ENCODE measurements at places on chromosomes 5 and 9. TPM values are rescaled to one million over a fixed set of nuclear protein-coding genes. Genes with fewer than 3 reads are reported as not detected.

GRCh38 chr9:11779971-11780370 is 913.2 kb upstream of the TYRP1 start:
- DNase-seq = no peak

- no peak for DNase-seq
Observed at GRCh38 chr5:33631786-33632185, 191.0 kb downstream of the TARS1 start.

DNA sequence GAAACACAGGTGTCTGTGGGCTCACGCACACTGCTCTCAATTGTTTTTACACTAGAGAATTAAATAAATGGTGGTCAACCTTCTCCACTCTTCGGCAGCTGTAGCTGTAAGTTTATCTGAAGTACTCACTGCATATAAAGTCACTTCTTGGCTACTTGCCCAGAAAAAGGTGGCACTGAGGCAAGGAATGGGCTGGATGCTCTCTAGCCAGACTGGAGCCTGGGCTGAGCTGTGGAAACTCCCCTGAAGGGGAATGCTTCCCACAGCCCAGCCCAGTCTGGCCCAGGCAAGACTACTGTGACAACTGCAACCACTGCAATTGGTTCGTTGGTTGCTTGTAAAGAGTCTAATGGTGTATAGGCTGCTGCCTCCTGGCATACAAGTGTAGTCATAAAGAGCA is 4.5 kb downstream of the LEAP2 start:
- DNase-seq = no peak

DNA sequence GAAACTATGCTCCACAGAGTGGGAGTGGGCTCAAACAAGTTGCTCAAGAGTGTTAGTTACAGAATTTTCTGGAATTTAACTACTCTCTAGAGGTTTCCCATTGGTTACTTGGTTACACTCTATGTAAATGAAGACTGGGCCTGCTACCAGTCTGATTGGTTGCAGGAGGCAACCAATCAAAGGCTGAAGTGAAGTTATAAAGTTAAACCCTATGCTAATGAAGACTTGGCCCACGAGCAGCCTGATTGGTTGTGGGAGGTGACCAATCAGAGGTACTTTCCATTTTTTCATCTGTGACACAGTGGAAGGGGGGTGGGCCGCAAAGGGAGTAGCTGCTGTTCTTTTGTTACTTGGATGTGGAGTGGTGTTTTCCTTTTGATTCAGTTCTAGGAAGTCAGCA is 69.4 kb downstream of the CACNA1B start:
- DNase-seq = no peak

- no peak for DNase-seq
Observed at GRCh38 chr5:38532165-38532669, 24.2 kb downstream of the LIFR start.

DNA sequence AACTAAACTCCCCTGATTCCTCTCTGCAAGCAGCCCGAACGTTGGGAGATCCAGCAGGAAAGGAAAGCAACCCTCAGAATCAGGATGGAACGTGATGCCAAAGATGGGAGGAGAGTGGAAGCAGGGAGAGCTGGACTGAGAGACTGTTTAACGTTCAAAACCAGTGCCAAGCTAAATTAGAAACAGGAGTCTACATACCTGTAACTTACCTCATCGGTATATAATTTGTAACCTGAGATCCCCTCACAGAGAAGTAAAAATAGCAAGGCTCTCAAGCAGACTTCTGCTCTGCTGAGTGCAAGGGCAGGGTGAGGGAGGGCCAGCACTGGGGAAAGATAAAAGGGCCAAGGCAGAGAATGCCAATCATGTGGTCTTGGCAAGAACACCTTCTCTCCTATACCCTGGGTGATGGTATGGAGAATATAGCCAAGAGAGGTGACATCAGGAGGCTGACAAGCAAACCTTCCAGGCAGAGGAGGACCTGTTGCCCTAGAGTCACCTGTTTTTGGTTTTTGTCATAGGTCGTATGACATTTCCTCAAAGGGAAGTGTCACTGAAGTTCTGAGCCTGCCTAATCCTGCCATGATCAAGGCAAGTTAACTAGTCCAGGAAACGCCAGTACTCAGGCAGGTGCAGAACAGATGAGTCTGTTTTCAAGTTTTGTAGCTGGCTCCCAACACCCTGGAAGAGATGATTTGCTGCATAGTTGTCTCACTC is 472.0 kb downstream of the NFIB start:
- DNase-seq = no peak

- DNase-seq = peak; percentile 95
Observed at GRCh38 chr5:138568061-138568824, 7.0 kb downstream of the HSPA9 start.

DNA sequence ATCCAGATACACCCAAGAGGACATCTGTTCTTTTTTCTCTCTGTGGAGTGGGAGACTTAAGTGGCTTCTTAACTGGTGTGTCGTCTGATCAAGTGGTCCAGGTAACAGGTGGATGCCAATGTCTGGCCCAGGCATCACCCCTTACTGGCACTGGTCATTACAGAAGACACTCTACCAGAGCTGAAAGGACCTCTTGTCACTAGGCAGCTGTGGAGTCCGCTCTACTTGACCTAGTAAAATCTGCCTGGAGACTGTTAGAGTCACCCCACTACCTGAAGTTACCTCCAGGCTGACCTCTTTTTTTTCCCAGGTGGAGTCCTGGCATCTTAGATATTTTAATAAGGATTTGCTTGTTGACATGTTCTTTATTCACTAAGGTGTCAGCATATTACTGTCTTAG is 22.5 kb downstream of the FXN start:
- no peak for DNase-seq

DNA sequence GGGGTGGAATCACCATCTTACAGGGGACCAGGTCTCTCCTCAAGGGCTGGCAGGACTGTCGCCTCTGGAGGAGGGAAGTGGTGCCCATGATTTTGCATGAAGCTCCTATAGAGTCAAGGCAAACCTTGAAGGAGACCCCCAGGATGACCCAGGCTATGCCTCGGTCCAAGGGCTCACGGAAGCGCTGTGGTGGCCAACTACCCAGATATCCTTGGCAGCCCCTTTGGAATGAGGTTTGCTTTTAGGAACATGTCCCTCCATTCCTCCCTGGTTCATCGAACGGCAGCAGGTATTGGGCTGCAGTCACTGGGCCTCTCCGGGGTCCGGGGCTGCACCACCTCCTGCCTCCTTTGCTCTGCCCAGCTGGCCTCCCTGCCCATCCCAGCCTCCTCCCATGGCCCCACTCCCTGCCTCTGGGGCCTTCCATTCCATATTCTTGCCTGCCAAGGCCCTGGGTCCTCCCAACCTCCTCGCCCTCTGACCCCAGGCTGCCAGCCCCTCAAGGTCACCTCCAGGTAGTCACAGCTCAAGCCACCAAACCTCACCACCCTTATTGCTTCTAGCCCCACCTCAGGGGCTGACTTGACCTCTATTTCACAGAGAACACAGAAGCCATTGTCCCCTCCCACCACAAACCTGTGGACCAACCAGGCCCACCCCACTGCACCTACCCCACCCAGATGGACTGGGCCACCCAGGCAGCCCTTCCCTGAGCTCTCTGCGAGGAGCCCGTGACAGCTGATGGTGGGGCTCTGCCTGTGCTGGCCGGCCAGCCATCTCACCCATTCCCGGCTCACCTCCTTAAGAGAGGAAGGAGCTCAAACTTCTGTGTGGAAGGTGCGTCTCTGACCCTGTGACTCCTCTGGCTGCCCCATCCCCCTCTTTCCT is 3.6 kb upstream of the IL3 start:
- peak; percentile 44 for DNase-seq

DNA sequence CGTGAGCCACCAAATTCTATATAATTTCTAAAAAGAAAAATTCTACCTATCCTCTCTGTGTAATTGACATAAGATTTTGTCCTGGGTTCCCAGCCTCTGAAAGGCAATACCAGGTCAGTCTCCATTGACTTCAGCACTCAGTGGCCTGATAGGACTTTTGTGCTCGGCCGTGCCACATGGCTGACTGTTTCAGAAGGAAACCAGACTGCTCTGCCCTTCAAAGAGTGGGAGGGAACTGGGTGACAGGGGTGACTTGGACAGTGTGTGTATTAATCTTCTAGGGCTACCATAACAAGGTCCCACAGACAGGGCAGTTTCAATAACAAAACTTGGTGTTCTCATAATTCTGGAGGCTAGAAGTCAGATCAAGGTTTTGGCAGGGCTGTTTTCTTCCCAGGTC is 43.0 kb downstream of the ARHGAP26 start:
- DNase-seq = no peak

GRCh38 chr5:110413856-110414255 is 312.6 kb downstream of the TMEM232 start:
- no peak for DNase-seq

- no peak for DNase-seq
Observed at GRCh38 chr9:85038061-85038460, 368.5 kb downstream of the NTRK2 start.

DNA sequence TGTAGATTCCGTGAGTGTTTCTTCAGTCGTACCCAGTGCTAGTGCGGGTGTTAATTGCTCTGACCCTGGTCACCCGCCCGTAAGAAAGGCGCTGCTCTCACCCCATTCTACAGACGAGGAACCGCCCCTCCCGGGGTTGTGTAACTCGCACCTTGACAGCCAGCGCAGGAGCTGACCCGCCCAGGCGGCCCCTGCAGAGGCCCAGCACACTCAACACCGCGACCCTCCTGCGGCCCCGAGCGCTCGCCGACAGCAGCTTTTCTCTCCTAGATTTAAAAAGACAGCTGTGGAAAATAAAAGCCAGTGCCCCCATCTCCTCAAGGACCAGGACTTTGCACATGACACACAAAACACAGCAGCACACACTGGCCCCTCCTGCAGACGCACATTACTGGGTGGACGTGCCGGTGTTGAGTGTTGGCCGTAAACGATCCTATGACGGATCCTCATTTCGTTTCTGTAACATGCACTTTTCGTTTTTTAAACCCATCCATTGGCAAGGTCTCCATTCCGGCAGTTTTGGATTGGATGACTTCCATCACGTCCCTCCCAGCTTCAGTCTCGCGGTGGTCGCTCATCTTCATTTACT is 22.9 kb downstream of the OR2V2 start:
- DNase-seq = no peak

- no peak for DNase-seq
Observed at GRCh38 chr5:108145351-108145750, 236.5 kb downstream of the FBXL17 start.

GRCh38 chr5:151660616-151661495 is 25.9 kb downstream of the SPARC start:
- peak; percentile 80 for DNase-seq

GRCh38 chr9:27451207-27451797 is 72.8 kb upstream of the IFNK start:
- DNase-seq = no peak

DNA sequence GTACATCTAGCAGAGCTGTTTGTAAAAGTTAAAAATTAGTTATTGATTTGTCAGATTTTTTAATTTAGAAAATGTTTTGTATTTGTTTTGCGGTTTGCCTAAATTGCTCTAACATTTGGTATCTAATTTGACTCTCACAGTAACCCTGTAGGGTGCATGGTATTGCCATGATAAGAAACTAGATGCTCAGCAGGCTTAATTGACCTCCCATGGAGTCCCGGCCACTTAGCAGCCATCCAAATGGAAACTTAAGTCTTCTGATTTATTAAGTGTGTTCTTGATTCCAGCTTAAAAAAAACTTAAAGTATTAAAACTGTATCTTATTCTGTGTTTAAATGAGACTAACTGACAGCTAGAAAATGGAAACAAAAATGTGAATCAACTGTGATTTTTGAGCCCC is 54.5 kb downstream of the CAST start:
- DNase-seq = no peak

DNA sequence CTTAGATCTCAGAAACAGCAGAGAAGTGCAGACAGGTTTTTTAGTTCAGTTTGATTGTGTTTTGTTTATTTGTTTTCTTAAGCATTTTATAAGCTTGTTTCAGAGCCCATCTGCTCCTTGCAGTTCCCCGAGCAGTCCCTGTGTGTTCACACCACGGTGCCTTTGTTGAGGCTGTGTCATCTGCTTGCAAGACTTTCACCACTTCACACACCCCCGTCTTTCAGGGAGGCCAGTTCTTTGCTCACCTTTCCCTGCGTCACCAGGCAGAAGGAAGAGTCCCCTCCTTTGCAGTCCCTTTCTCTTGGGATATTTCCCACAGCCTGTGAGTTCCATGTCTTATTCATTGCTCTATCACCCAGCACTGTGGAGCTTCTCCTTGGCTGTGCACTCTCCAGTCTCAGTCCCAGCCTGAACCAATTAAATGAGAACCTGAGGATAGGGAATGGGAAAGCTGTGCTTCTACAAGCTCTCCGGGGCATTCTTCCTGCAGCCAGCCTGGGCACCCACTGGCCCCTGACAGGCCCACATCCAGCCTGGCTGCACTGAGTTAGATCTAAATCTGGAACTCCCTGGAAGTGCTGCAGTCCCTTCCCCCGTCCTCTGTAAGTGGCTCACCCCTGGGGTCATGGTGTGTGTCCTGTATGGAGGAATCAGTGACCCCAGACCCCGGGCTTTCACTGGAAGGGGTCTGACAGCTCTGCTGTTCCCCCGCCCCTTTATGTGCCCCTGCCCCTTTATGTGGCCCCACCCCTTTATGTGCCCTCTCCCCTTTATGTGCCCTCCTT is 5.5 kb downstream of the MVB12B start:
- DNase-seq = peak; percentile 47

DNA sequence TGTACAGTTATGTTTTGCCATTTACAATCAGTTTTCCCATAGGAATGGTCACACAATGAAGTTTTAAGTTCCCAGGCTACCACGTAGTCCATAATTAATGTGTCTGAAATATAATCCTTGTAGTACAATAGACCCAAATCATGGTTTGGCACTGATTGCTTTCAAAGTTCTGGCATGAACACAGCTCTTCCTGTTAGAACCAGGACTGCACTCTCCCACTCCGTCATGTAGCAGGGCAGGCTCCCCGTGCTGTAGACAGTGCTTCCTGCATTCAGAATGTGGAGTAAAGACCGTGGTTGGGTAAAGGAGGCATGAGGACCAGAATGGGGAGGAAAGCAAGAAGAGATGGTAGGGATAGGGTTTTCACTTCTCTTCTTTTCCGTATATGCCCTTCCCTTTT is 4.0 kb downstream of the SEC61B start:
- no peak for DNase-seq

DNA sequence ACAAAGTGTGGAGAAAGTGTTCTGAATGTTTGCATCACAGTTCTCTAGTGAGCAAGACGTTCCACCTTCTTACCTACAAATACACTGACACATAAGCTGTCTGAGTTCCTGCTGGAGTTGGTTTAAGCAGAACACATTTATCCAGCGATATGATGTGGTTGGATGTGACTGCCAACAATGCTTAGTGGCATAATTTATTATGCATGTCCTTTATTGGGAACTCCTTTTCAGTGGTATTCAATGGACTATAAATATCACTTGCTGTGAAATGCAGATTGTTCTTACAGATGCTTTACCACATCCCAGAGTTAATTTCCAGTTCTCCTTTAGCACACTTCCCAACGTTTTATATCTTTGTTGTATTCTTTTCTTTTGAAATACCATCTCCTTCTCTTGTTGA is 222.2 kb downstream of the LURAP1L start:
- DNase-seq = no peak

SUSD3 gene
- not detected for total RNA-seq

SLC22A4 gene
- total RNA-seq = 4.4 TPM

MZB1 gene
- not detected for total RNA-seq

NRG2 gene
- not detected for total RNA-seq

CHSY3 gene
- 0.24 TPM for total RNA-seq

GFI1B gene
- total RNA-seq = 0.05 TPM

PTAR1 gene
- total RNA-seq = 50.0 TPM

ANKRD33B gene
- 10.2 TPM for total RNA-seq

WWC1 gene
- 13.2 TPM for total RNA-seq

GPR21 gene
- total RNA-seq = not detected

P4HA2 gene
- 261 TPM for total RNA-seq

IFNK gene
- total RNA-seq = not detected

PCDH1 gene
- not detected for total RNA-seq

SLC6A3 gene
- not detected for total RNA-seq

IFNA13 gene
- not detected for total RNA-seq

ENTPD2 gene
- total RNA-seq = not detected

SPINK7 gene
- total RNA-seq = not detected

CD14 gene
- 10.3 TPM for total RNA-seq

Measured in SJSA1 (cell line).